Activated CD8-positive, alpha-beta memory T cell treated with anti-CD3 and anti-CD28 coated beads for 24 hours (primary cell): ENCODE measurements at places on chromosomes 3 and 15.

DNA sequence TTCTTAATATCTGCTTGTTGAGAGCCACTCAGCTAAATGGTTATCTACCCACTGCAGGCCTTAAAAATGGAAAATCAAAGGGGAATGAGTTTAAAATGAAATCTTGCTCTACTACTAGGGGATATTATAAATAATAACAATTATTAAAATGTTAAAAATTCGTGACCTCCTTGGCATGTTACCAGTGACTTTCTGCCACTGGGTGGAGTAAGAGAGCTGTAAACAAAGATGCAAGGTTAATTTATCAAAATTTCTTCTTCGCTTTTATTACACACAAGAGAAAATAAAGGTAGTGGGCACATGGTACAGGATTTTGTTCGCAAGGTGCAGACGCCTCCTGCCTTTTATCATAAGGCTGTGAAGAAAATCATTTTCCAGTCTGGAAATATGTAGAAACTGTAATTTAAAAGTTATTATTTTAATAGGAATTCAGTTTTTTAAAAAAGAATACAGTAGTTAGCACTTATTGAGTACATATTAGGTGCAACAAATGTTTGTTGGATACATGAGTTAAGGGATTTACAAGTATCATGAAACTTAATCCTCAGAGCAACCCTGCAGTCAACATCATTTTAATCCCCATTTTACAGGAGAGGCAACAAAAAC, 272.6 kb downstream of the SUCLG2 start:
- DNase-seq: no peak

- no peak for DNase-seq
These were observed 276.0 kb downstream of the MFSD1 start for GRCh38 chr3:159077860-159078259.

DNA sequence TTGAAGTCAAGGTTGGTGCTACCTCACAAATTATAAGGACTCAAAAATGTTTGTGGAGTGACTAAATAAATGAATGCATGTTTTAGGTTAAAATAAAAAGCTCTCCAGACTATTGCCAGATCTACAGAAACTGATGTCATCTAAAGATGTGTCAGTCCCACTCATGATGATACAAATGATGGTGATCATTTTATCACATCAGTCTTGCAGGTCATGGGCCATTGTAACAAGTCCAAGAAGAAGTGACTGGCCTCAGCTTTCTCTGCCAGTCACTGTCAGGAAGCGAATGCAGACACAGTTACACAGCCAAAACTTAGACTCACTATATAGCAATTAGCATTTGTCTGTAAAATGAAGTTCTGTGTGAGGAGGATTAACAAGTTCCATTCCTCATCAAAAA, 18.5 kb downstream of the ATP8B4 start:
- no peak for DNase-seq

DNA sequence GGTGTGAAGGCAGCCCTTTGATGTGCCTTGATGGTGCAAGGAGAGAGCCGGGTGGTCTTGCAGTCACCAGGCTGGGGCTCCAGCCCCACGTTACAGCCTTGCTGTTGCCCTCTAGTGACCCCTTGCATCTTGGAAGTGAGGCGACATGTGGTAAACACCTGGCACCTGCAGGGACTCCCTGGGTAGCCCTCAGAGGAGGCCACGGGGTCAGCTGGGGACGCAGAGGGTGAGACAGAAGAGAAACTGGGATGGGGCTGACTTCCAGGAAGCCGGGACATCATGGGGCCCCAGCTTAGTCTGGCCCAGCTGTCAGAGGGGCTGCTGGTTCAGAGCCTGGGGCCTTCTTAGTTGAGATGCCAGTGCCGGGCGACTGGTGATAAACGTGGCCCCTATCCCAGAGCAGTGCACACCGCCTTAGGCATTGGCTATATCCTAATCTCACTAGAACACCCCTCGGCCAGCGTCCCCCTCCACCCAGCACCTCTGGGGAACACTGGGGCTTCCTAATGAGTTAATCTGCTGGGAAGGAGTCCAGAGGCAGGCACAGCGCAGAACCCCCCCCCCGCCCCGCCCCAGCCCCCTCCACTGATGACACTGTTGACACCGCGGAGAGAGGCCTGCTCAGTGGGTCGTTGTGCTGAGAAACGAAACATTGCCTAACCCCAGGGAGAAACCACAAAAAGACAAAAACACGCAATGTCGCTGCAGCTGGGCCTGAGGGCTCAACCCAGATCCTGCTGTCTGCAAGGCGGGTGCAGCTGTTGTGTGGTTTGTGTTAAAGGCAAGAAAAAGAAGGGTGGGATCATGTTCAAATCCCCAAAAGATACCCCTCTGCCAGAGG, 60.5 kb upstream of the KLF13 start:
- peak; percentile 83 for DNase-seq

DNA sequence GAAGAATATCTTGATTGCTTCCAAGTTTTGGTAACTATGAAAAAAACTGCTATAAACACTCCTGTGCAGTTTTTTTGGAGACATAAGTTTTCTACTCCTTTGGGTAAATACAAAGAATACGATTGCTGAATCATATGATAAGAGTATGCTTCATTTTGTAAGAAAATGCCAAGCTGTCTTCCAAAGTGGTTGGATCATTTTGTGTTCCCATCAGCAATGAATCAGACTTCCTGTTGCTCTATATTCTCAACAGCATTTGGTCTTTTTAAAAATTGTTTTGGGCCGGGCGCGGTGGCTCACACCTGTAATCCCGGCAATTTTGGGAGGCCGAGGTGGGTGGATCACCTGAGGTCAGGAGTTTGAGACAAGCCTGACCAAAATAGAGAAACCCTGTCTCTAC, 14.5 kb downstream of the BTD start:
- no peak for DNase-seq

DNA sequence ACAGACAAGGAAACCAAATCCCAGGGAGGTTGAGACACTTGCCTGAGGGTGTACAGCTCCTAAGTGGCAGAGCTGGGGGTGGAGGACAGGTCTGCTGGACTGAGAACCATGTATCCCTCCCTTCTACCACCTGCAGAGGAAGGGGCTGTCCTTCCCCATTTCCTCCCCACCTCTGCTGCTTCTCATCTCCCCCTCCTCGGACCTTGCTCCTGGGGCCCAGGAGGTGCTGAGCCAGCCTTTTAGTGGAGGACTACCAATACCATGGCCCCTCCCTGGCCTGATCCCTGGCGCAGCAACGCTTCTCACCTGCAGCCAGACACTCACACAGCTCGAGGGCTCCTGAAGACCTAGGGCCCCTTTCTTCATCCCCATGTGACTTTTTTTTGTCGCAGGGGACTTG, 50.4 kb downstream of the IDH2 start:
- no peak for DNase-seq

GRCh38 chr3:152376351-152377183, 107.8 kb downstream of the MBNL1 start:
- no peak for DNase-seq

DNA sequence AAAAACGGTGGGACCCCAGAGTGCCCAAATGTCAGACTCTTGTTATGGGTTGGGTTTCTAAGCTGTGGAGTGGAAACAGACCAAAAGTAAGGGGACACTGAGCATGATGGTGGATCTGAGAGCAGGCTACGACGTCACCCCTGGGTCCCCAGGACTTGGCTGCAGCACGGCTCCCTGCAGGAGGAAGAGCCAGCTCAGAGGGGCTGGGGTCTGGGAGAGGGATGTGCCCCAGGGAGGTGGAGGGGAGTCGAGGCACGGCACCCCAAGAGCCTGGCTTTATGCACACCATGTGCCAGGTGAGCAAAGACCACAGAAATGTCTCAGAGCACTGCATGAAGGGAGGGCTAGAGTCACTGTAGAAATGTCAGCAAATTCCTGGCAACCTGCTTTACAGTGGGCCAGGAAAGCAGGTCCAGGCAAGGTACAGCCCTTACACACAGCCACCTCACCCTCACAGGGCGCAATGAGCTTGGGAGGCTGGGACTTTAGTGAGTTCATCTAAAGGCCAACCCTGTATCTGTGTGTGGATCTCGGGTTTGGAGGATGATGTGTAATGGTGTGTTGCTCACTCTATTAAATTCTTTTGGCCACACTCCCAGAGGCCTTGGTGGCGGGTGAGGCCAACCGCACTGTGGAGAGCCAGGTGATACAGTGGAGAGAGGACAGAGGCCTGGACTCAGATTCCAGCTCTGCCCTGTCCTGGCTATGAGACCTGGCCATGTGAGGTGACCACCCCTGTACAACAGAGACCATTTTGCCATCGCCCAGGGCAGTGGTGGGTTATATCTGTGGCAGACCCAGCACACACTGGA, 14.1 kb downstream of the CTSH start:
- DNase-seq: no peak

- DNase-seq: no peak
These were observed 92.1 kb upstream of the UBE2E1 start for GRCh38 chr3:23713641-23714040.

- no peak for DNase-seq
These were observed 1.3 kb downstream of the SLC6A6 start for GRCh38 chr3:14403619-14404155.

- peak; percentile 79 for DNase-seq
These were observed 278.0 kb downstream of the FOXP1 start for GRCh38 chr3:71305231-71306206.

- no peak for DNase-seq
These were observed 56.9 kb upstream of the SLCO2A1 start for GRCh38 chr3:134086616-134087015.

GRCh38 chr3:48743773-48744172, 26.8 kb upstream of the IP6K2 start:
- DNase-seq: no peak

GRCh38 chr15:60936186-60936585, 292.9 kb downstream of the RORA start:
- DNase-seq: no peak

- DNase-seq: no peak
These were observed 83.9 kb downstream of the TLE3 start for GRCh38 chr15:70013656-70014313.

DNA sequence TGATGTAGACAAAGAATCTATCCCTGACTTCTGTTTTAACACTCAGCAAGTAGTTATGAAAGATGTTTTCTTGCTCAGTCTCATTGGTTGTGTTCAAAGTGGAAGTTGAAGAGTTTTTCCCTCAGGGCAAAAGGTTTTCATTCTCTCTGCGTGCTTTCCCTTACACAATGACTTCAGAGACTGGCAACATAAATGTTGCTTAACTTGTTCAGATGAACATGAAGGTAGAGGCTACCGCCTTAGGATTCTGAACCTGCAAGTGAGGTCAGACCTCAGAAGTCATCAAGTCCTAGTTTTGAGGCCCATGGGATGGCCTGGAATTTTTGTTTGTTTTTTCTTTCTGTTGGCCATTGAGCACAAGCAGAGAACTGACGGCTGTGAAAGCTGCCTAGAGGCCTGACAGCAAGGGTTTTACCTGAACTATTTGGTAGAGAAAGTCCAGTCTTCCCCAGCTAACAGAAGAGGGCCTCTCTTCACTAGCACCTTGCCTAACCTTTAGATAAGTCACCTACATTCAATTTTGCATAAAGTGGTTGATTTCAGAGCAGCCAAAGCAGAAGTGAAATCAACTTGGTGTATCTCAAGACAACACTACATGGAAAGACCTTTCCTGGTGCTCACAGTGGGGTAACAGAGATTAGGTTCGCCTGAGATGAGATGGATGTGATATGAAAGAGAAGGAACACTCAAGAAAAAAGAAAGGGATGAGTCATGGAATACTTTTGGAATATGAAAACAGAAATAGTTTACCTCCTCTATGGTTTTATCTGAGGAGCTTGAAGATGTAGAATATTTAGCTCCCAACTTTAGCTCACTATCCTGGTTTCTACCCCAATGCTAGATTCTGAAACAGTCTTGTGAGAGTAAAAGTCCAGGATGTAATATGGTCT, 53.6 kb upstream of the AP4E1 start:
- no peak for DNase-seq

DNA sequence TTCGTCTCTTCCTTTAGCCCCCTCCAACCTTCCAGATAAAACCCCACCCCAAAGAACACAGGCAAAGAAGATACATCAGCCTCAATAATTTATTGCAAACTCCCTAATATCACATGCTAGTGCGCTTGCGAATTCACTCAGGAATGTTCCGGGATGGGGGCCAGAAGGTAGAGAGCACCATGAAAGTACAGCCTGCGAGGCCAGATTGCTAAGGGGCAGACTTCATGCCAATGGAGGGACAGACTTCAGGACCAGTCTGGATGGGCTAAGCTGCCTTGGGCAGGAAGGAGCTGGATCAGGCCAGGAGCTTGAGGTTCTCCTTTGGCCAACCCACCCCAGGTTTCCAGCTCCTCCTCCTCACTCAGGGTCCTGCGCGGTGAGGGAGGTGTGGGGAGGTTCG, 13.4 kb downstream of the CIDEC start:
- no peak for DNase-seq

DNA sequence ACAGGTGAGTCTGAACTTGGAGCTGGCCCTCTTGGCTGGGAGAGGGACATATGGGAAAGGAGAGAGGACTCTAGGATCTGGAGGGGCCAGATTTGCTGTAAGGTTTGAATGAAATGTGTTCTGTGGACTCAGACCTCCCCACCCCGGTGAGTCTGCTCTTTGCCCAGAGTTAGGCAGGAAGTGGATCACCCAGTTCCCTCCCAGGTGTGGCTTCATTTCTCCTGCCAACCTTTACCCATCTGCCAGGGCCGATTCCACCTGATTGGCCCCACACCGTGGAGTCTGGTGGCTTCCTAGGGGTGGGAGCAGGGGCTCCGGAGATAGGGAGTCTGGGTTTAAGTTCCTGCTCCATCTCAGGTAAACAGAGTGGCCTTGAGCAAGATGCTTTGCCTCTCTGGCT, 25.5 kb downstream of the CD276 start:
- no peak for DNase-seq
